ENCODE measurements at places on chromosomes 1 and 21.

DNA sequence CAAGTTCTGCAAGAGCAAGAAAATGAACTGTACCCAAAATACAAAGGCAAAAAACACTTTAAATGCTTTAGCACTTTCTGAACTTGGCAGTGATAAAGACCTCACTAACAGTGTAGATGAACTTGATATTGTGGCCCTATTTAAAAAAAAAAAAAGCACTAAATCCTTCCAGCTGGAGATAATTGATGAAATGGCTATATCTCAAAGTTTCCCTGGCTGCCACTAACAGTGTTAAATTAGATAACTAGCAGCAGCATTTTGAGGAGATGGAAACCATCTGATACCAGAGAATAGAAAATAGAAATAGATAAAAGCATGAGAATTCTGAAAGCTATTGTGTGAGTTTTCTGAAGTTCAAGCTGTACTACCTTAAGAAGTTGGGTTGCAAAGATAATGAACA lies 317.2 kb downstream of the RWDD3 start:
- DNase-seq: no peak

GRCh38 chr1:177858332-177858821 lies 111.5 kb downstream of the SEC16B start:
- DNase-seq: peak; percentile 26

- no peak for DNase-seq
Measured at GRCh38 chr1:82299656-82300055, 498.9 kb downstream of the ADGRL2 start.

- DNase-seq: peak; percentile 30
Measured at GRCh38 chr1:209095627-209096595, 487.6 kb upstream of the CAMK1G start.

GRCh38 chr1:170701962-170702361 lies 38.0 kb downstream of the PRRX1 start:
- DNase-seq: no peak

GRCh38 chr1:164928232-164928812 lies 369.3 kb downstream of the PBX1 start:
- DNase-seq: no peak

GRCh38 chr1:28243685-28244311 lies 7.9 kb downstream of the ATP5IF1 start:
- DNase-seq: no peak

DNA sequence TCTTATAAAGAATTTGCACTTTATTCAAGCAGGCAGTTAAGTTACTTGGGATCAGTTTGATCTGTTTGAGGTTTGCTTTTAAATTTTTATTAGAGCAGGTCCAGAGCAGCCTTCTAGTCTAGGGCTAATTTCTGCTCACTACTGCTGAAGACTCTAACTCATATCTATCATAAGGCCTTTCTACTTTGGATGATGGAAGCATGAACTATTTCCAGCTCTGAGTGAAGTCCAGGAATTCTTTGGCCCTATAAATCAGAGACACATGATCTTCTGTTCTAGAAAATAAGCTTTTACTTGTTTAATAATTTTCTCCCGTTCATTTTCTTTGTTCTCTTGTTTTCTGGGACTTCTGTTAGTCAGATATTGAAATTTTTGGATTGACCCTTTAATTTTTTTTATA lies 14.7 kb downstream of the NIBAN1 start:
- peak; percentile 33 for DNase-seq

- DNase-seq: no peak
Measured at GRCh38 chr1:55035904-55036303, 3.4 kb upstream of the PCSK9 start.

DNA sequence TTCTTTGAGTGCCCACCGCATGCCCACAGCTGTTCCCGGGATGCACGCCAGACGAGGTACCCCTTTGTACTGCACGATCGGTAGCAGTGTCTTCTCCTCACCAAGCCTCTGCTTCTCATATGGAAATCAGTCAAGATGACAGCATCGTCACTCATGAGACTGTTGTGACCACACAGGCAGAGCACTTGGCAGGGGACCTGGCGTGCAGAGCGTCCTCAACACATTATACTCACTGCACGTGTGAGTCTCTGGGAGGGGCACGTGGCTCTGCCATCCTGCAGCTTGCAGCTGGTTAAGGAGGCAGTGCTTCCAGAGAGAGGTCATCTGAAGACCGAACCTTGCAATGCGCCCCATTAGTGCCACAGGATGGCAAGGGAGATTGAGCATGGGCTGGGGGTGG lies 266.8 kb downstream of the NPHP4 start:
- DNase-seq: no peak

DNA sequence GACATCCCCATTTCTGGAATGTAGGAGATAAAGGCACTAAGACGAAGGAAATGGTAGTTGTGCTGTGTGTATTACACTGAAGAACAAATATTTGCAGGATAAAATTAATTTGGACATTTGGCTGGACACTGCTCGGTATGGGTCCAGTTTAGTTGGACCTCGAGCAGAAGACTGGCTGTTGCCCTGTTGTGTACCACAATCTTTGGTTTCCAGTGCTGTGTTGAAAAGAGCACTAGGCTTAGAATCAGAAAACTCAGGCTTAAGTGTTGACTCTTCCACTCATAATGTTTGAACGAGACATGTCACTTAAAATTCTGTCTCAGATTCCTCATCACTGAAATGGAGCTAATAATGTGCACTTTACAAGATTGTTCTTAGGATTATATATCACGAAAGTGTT lies 1.2 kb upstream of the ARPC5 start:
- no peak for DNase-seq

DNA sequence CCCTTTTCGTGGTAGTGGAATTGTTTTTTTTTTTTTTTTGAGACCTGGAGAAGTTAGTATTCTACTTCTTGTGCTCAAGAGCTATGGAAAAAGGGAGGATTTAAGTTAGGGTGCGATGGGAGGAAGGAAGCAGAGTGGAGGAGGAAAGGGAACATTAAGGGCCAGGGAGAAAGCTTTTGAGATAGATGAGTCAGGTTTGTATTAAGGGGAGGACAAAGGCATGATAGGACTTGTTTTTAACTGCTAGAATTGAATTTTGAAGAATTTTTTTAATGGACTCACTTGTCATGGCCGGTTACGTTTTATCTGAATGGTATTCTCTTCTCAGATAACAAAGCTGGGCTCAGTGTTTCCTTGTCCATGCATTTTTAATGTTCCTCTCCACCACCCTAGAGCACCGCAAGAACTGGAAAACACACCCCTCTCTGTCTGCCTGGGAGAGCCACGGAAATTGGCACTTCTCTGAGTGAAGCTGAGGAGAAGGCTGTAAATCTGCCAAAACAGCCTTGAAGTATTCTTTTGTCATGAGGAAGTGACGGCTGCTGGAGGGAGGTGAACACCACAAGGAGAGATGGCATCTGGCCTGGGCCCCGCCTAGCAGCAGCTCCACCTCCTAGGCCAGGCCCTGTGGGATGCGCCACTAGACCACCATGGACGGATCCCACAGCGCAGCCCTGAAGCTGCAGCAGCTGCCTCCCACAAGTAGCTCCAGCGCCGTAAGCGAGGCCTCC lies 3.5 kb downstream of the NIPAL3 start:
- DNase-seq: peak; percentile 76

DNA sequence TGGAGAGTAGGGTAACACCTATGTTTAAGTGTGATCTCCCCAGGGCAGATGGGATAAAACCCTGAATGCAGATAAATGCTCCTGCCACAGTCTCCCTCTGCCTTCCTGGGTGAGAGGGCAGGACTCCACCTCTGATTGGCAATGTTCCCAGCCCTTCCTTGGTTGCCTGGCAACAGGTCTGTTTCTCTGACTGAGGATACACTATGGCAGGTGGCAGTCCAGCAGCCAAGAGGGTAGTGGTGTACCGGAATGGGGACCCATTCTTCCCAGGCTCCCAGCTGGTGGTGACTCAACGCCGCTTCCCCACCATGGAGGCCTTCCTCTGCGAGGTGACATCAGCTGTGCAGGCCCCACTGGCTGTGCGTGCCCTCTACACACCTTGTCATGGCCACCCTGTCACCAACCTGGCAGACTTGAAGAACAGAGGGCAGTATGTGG lies at the start of gene DCDC2B:
Gene DCDC2B, plus strand, starts transcription at position 199 of the 438 bp plus-strand sequence. Its CDS starts 5 bp downstream, at position 204.
- peak; percentile 34 for DNase-seq

DNA sequence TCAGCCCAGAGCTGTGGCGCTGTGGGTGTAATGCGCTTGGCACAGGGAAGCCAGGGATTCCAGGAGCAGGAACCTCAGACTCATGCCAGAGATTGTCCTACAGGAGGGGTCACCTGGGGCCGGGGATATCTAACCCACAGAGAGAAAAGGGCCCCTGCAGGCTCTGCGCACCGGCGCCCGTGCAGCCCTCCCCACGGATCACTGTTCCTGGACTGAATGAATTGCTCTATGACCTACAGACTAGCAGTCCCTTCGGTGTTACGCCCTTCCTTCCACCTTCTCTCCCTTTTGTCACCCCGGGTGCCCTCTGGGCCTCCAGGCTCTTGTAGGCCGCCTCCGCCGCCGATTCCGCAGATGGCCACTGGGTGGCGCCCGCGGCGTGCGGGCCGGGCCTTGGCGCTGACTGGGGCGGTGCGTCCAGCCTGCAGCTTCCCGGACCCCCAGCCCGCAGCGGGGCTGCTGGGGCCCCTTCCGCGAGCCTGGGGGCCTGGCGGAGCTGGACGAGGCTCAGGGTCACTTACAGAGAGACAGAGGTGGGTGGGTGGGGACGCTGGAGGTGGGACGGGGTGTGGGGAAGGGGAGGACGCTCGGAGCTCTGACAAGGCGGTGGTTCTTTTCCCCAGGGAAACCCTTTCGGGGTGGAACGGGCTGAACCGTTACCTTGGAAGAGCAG lies 101.3 kb downstream of the IER5 start:
- peak; percentile 51 for DNase-seq

- DNase-seq: no peak
Measured at GRCh38 chr1:169694304-169695075, 16.9 kb downstream of the SELL start.

GRCh38 chr1:118184739-118185083 lies 317 bp downstream of the SPAG17 start:
- DNase-seq: no peak

DNA sequence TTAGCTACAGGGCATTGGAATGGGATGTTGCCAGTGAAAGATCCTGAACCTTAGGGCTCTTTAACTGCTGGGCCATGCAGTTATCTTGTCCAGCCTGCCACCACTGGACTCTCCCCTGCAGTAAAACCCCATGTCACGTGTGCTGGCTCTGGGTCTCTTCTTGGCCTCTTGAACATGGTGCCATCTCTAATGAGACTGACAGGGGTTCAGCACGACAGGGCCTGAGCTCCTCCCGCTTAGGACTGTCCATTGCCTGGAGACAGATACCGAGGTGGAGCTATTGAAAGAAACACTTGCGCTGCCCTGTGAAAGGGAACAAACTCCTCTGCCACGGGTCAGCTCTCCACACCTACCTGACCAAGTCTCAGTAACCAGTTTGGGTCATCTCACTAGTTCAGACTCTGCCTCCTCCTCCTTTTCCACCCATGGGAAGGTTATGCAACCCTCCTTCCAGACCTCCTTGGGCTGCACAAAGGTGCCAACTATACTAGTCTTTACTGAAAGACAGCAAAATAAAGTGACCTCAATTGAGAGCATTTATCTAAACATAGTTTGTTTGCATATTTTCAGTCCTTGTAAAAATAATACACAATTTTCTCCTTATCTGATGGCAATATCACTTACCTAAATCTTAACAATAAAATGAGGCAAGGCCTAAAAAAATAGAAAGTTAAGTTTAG lies 66.0 kb downstream of the GNG12 start:
- DNase-seq: no peak
